CD4-positive, alpha-beta T cell treated with Interleukin-12 subunit alpha and Interleukin-12 subunit beta, for 1 hour (primary cell): ENCODE measurements at places on chromosomes 16 and 17.

DNA sequence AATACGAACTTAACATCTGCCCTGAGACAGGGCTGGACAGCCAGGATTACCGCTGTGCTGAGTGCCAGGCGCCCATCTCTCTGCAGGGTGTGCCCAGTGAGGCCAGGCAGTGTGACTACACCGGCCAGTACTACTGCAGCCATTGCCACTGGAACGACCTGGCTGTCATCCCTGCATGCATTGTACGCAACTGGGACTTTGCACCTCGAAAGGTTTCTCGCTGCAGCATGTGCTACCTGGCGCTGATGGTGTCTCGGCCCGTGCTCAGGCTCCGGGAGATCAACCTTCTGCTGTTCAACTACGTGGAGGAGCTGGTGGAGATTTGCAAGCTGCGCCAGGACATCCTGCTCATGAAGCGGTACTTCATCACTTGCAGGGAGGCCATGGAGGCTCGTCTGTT, 33.7 kb downstream of the CDRT15L2 start:
- DNase-seq: no peak

DNA sequence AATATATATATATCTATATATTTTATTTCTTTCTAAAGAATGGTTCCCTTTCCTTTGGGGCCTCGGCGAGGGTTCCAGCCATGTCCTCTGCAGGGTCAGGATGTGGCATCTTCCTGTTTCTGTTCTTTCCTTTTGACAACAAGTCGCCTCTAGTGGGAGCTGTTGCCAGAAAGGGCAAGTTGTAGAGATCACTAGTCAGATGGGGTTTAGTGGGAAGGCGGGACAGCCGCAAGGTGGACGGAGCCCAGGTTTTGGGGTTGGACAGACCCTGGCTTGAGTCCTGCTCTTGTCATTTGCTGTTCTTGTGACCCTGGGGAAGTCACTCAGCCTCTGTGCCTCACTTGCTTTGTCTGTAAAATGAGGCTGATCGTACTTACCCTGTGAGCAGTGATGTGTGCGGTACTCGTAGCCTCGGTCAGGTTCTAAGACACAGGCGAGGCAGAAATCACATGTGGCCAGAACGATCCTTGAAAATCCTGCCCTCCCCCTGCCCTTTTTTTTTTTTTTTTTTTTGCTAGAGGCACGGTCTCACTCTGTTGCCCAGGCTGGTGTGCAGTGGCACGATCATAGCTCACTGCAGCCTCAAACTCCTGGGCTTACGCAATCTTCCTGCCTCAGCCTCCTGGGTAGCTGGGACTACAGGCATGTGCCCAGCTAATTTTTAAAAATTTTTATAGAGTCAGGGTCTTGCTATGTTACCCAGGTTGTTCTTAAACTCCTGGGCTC, 80.1 kb downstream of the ABCC6 start:
- peak; percentile 6 for DNase-seq

DNA sequence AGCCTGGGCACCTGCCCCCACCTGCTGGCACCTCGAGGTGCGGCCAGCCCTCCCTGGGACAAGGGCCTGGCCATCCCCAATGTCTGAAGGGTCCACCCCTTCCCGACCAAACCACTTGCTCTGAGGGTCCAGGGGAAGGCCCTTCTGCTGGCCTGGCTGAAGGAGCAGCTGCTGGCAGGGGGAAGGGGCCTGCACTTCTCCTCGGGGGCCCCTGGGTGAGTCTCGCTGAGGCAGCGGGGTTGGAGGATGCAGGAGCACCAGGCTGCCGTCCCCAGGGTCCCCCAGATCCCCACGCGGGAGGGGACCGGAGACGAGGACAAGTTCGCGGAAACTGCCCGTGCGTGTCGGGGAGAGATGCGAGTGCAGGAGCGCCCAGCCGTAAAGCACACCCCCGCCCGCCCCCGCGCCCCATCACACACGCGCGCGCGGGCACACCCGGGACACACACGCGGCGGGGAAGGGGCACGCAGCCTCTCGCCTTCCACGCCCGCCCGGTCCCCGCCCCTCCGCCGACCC, 725 bp upstream of the CACNA1H start:
- DNase-seq: peak; percentile 41

GRCh38 chr17:72931635-72932034, 160.9 kb downstream of the SLC39A11 start:
- DNase-seq: no peak

DNA sequence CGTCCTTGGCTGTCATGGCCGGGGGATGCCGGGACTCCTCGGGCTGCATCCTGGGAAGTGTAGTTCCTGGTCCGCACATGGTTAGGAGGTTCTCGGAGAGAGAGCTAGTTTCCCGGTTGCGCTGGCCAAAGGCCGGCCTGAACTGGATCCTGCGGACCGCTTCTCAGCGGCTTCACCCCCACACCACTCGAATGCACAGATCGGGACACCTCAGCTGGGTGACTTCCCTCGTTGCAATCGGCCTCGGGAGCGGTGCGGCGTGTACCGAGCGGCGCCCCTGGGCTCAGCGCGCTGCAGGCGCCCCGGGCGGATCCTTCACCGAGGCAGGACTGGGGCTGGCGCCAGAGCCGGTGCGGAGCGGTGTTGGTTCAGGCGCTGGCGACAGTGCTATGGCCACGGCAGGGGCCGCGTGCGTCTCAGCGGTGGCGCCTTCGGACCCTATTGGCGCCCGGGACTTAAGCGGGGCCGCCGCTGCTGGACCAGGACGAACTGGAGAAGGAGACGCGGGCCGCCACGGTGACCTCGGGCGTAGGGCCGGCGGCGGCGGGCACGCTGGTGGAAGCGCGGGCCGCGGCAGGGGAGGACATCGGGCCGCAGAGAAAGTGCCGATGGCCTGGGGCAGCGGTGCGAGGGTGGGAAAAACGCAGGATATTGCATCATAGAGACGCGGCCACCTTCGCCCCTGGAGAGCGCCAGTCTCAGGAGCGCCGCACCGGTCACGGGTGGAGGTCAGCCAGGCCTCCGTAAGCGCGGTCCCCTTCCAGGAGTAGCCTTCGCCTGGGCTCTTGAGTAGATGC, 11.4 kb downstream of the ZNF629 start:
- peak; percentile 57 for DNase-seq

DNA sequence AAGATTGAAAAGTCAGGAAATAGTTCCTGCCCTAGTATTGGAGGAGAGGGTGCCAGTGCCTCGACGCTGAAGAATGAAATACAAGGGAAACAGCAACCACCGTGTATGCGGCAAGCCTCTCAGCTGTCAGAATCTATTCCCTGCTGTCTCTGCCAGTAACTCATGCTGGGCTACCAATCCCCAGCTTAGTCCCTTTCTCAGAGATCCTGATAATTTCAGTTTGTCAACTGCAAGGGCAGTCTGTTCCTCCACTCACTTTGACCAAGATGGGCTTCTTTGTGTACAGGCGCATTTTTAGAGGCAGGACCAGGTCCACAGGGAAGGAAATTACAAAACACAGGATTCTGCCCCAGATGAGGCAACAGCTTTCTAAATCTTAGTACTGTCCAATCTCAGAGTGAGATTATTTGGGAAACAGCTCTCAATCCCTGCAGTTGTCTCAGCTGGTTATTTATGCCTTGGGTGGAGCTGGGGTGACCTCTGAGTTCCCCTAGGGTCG, 1.3 kb downstream of the NQO1 start:
- DNase-seq: no peak

GRCh38 chr17:51435641-51436091, 175.3 kb downstream of the UTP18 start:
- peak; percentile 62 for DNase-seq

DNA sequence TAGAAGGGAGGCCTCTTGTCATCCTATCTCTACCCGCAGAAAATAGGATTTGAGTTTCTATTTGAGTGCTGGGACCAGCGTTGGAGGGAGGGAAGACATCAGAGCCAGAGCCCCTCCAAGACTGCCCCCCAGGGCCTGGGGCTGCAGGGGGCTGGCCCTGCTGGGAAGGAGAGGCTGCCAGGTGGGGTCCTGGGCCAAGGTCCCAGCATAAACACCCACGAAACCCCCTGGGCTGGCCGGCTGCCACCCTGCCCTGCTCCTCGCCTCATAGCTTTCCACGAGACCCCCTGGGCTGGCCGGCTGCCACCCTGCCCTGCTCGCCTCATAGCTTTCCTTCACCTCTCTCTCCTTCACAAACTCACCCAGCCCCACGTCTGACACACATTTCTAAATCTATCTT, 10.6 kb upstream of the TEX19 start:
- no peak for DNase-seq

DNA sequence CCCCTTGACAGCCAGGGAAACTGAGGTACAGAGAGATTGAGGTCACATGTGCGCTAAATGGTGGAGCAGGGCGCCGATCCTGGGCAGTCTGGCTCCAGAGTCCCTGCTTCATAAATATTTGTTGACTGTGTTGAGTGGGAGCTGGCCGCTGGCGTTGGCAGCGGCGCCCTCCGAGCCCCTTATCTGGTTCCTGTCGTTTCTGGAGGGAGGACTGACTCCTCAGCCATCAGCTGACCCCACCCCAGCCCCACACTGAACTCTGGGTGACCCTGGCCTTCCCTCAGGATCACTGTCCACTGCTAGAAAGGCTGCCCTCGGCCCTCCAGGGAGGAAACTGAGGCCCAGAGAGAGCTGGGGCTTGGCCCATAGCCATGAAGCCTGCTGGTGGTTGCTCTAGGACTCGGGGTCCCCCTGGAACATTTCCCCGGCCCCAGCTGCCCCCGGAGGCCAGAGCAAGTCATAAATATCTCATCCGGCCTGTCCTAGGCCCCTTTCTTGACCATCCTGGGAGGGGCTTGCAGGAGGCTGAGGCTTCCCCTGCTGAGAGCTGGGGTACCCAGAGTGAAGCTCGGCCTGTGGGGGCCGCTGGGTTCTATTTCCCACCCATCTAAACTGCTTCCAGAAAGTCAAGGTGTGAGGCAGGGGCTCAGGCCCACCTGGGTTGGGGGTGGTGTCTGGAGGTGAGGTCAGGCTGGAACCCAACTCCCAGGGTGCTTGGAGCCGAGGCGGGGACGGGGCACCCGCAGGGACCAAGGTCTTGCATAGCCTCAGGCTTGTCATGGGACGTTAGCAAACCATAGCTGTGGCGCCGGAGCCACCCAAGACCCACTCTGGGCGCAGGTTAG, 51.7 kb upstream of the GSE1 start:
- DNase-seq: no peak

DNA sequence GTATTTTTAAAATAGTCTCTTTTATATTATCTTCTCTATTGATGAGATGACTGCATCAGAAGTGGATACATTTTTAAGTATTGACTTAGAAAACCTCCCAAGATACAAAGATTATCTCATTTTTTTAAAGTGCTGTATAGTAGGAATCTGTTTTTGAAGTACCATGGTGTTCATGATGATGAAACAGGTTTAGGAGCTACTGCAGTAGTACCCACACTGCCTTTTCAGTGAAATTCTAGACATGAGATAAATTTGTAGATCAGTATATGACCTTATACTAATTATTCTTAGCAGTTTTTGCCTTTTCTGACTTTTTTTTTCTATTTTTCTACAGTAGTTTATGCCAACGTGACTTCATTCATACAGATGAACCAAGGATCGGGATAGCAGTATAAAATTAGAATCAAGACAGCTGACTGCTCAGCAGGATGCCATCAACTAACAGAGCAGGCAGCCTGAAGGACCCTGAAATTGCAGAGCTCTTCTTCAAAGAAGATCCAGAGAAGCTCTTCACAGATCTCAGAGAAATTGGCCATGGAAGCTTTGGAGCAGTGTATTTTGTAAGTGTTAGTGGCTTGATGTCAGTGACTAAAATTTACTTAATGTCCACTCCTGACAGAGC, 61.1 kb downstream of the TAOK1 start:
- DNase-seq: no peak

- no peak for DNase-seq
These were observed 37.7 kb downstream of the SCNN1B start for GRCh38 chr16:23339787-23340186.

GRCh38 chr16:85419503-85420408, 193.4 kb upstream of the GSE1 start:
- DNase-seq: no peak

DNA sequence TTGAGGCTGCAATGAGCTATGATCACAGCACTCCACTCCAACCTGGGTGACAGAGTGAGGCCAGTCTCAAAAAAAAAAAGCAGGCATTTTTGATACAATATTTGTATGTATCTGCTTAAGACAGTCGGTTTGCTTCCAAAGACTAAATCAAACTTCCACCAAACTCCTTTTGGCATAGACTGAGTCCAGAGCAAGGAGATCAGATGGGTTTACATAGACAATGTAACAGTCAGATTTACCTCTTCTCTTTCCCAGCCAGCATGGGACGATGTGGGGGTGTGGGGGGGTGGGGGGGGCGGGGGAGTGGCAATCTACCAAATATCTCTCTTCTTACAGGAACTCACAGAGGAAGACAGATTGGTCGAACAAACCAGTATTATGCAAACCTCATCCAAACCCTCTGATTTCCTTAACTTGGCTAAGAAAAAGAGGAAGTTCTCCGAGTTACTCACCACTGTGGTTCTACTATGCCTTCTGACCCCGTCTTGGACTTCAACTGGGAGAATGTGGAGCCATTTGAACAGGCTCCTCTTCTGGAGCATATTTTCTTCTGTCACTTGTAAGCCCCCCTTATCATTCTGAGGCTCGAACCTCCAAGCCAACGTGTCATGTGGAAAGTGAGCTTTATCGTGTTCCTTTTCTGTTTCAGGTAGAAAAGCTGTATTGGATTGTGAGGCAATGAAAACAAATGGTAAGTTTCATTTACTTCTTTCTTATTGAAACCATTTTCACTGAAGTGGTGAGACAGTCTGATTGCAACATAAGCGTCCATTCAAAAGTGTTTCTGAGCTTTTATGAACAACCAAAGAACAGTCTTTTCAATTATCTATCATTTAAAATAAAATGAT, at the start of gene MILR1:
MILR1 (plus strand) TSS at position 451 of the 848 bp plus-strand sequence; CDS start at position 505, 54 bp downstream.
- DNase-seq: peak; percentile 19

GRCh38 chr17:2649191-2649590, 55.7 kb downstream of the PAFAH1B1 start:
- DNase-seq: no peak

DNA sequence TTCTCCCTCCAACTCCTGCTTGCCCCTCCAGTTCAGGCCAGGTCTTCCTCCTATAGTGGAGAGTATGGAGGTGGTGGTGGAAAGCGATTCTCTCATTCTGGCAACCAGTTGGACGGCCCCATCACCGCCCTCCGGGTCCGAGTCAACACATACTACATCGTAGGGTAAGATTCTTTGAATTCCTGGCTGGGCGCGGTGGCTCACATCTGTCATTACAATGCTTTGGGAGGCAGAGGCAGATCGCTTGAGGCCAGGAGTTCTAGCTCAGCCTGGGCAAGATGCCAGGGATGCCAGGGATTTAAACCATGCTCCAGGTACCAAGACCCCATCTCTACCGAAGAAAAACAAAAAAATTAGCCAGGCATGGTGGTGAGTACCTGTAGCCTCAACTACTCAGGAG, 1.4 kb downstream of the ZG16 start:
- DNase-seq: no peak
